ENCODE measurements at places on chromosomes 6 and 20.

DNA sequence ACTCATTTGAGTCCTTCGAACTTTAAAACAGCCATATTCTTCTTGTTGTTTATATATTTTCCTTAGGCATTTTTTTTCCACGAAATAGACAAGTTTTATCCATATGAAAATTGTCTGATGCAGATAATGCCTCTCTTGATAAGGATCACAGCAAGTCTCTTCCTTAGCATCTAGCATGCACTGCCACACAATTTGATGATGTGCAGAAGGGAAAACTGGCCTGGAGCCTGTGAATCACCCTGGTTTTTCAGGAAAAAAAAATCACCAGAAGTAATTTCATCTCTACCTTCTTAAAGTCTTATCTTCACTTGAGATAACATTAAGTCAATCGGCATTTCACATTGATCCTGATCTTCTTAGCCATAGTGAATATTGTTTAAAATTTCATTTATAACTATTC, 199.8 kb downstream of the TENT5A start:
- no peak for DNase-seq

DNA sequence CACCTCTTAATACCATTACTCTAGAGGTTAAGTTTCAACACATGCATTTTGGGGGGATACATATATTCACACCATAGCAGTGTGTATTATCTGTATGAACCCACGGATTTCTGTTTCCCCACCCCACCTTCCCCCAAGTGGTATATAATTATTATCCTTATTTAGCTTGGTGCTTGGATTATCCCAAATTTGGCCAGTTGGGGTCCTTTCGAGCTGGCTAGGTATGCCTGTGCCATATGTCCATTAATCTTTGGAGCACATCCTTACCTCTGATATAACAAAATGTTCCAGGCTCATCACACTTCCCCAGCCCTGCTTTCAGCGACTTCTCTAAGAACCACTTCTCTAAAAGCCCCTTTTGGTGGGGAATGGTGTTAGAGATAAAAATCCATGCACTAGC, 118.7 kb upstream of the MLIP start:
- DNase-seq, result no peak

GRCh38 chr20:58693226-58694006, 816 bp downstream of the NPEPL1 start:
- DNase-seq, result peak; percentile 26

DNA sequence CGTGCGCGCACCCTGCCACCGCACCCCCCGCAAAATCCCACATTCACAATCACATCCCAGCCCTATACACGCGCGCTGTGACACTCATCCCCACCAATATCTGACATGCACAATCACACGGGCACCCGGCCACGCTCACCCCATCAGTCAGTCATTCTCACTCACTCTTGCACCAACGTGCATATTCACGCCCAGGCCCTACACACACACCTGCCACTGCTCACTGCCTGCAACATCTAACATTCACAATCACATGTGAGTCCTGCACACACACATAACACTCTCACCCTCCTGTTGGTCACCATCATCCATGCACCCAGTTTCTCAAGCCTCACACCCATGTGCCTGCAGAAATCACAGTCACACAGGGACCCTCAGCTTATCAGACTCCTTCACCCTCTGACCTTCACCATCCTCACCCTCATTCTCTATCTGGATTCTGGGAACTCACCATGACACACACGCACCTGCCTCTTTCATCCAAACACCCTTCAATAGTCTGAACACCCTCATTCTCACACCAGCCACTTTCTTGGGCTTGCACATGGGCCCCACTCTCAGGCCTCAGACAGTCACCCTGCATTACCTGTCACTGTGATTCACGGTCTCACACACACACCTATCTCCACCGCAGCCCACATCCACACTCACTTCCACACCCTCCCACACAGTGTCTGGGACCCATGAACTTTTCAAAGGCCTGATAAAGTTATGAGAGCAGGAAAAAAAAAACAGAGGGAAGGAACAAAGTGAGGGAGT, 748 bp upstream of the ATP9A start:
- peak; percentile 29 for DNase-seq

- no peak for DNase-seq
Measured at GRCh38 chr20:50342638-50343102, 152.0 kb downstream of the CEBPB start.

GRCh38 chr20:5531318-5532081, 214.7 kb upstream of the PROKR2 start:
- DNase-seq, result peak; percentile 33

DNA sequence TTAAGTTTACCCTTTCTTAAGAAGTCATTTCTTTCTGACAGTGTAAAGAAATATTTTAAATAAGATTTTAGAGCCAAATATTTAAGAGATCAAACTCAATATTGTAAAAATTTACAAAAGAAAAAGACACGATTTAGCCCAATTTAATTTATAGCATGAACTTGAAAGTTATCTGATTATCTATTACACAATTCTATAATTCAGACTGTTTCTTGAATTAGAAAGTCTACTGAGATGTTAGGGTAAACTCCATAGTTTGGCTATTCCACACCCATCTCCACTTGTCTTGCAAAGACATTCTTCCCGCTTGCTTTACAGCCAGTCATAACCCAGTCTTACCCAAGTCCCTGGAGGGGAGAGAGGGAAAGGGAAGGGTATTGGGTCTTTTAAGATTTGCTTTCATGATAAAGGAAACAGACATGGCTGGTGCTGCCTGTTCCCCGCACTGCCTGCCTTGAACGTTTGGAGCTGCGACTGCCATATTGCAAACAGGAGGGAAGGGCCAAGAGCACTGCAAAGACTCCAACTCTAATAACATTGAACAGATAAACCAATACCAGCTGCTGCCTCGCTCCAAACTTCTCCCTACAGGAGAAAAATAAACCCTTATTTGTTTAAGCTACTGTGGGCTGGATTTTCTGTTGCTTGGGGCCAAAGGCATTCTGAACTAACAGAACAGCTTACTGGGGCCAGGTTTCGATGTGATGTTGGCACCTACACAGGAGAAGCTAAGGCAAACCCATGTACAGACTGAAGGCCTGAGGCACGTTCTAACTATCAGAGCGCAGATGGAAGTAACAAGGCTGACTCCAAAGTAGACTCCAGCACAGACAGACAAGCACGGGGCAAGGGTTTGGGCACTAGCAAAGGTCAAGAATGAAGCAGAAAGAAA, 552.3 kb upstream of the JARID2 start:
- DNase-seq, result no peak

DNA sequence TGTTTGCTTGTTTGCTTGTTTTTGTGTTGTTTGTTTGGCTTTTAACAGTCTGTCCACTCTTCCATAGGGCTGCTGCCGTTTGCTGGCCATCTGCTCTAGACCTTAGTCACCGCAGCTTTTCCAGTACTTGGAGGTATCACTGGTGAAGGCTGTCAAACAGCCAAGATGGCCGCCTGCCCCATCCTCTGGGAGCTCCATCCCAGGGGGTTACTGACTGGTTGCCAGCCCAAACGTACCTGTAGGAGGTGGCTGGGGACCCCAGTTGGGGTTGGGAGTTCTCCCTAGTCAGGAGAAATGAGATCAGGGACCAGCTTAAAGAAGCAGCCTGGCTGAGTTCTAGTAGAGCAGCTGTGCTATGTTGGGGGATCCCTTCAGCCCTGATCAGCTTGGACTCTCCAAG, 418.4 kb downstream of the KHDRBS2 start:
- no peak for DNase-seq

GRCh38 chr6:65999288-65999791, 292.3 kb upstream of the EYS start:
- no peak for DNase-seq
